Activated T-helper 17 cell treated with anti-CD3 and anti-CD28 coated beads, Interleukin-2, amount 50 U/mL, for 72 hours (primary cell): ENCODE measurements at places on chromosomes 12 and 14. TPM values are rescaled to one million over a fixed set of nuclear protein-coding genes. Genes with fewer than 3 reads are reported as not detected.

DNA sequence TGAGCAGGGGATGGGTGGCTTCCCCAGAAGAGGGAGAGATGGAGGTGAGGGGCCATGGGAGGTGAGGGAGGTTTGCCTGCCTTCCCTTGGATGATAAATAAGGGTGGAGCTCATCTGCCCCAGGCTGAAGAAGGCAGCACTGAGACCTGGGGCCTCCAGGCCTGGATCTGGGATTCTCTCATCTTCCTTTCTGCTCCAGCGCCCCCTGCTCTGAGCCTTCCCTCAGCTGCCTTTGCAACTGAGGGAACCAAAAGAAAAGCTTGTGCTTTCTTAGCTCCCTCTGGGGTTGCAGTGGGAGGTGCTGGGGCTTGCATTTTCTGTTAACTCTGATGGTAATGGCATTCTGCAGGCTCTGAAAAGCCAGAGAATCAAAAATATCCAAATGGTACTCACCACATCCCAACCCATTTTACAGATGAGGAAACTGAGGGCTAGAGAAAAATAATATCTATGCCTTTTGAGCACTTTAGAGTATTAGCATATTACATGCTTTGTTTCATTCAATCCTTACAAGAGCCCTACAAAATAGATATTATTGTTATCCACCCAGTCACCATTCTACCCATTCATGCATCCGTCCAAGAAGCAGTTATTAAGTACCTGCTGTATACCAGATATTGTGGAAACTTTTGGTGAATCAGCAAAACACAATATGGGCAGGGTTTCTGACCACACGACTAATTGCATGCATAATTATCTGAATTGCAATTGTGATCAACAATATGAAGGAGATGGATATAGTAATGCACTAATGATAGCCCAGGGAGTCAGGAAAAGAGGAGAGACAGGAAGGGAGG is 102.2 kb downstream of the WSCD2 start:
- no peak for ATAC-seq

DNA sequence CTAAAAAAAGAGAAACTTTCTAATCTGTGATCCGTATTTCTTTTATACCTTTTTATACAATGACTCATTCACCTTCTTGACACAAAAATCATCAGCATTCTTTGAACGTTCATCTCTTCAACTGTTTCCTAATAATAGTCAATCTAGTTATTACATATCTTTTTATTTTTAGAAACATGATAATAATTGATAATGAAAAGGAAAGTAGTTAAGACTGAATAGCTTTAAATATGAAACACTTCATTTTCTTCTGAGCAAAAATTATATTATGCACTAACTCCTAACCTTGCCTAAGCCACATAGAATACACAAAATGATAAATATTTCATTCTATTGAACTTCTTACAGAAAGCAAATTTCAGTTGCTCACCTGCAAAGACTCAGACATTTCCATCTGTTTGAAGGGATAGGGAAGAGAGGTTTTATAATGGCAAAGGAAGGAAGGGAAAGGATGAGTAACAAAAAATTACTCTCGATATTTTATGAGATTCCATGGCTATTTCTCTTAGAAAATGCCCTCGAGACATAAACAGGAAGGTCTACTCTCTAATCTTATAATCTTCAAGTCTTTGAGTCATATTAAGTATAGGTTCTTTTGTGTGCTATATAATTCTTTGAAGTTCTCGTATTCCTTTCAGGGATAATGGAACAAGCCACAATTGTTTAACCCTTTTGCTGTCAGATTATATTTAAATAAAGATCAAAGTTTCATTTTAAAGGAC is 7.5 kb upstream of the KLHL42 start:
- ATAC-seq: no peak

DNA sequence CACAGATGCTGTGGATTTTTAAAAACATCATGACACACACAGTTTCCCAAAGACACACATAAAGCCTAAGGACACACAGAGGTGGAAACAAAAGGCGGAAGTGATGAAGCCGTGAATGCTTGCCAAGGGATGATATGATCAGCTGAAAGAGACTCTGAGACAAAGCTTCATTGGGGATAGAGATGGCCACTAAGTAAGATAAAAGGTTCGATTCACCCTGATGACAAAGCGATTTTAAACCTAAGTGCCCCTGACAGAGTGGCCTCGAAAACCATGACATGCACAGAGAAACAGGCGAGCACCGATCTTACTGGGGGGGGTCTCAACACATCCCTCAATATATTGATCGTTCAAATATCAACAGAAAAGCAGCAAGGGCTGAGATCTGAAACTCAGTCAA is 20.3 kb upstream of the EIF5 start:
- no peak for ATAC-seq

GRCh38 chr12:98532687-98533304 is 17.4 kb downstream of the TMPO start:
- peak; percentile 35 for ATAC-seq

DNA sequence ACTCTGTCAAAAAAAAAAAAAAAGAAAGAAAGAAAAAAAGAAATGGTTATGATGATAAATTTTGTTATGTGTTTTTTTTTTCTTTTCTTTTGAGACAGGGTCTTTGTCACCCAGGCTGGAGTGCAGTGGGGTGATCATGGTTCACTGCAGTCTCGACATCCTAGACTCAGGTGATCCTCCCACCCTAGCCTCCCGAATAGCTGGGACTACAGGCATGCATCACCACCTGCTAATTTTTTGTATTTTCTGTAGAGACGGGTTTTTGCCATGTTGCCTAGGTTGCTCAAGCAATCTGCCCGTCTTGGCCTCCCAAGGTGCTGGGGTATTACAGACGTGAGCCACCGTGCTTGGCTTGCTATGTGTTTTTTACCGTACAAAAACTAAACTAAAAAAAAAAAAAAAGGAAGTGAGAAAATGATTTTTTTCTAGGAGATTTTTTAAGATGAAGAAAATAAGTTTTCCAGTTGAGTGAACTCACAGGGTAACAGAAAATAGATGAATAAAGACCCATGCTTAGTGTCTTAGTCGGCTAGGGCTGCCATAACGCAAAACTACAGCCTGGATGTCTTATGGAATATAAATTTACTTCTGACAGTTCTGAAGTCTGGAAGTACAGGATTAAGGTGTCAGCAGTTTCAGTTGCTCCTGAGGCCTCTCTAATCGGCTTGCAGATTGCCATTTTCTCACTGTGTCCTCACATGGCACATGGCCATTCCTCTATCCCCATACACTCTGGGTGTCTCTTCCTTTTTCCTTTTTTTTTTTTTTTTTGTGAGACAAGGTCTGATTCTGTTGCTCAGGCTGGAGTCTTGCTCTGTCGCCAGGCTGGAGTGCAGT is 13.2 kb upstream of the APOF start:
- ATAC-seq: no peak

- no peak for ATAC-seq
These were observed 309.7 kb downstream of the TMEM132D start for GRCh38 chr12:129594098-129594497.

DNA sequence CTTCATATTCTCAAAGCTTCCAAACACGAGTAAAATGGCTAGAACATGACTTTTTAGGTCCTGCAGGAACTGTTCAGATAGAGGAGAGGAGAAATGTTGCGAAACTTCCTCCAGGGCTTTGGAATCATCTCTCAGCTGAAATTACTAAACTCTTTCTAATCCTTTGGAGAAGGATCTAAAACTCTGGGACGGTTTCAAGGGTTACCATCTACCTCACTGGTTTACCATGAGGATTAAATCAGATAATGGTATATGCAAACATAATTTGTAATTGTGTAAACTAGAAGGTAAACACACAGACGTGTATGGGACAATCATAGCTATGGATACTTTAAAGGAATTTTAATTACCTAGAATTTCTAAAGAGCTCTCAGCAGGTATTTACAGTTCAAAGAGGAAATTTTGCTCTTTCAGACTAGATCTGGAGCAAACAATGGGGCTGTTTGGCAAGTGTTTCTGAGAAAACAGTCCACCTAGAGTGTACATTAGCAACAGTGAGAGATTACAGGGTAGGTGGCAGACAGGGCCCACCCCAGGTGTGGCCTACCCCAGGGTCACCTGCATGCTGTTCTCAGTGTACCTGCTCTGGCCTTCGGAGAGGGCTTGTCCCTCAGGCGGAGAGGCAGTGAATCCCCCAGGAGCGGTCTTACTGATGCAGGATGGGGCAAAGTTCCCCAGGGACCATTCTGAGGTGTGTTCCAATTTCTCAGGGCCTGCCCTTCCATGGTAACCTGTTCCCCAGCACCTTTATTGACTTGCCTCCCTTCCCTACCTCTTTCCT is 124.7 kb upstream of the MAX start:
- no peak for ATAC-seq

DNA sequence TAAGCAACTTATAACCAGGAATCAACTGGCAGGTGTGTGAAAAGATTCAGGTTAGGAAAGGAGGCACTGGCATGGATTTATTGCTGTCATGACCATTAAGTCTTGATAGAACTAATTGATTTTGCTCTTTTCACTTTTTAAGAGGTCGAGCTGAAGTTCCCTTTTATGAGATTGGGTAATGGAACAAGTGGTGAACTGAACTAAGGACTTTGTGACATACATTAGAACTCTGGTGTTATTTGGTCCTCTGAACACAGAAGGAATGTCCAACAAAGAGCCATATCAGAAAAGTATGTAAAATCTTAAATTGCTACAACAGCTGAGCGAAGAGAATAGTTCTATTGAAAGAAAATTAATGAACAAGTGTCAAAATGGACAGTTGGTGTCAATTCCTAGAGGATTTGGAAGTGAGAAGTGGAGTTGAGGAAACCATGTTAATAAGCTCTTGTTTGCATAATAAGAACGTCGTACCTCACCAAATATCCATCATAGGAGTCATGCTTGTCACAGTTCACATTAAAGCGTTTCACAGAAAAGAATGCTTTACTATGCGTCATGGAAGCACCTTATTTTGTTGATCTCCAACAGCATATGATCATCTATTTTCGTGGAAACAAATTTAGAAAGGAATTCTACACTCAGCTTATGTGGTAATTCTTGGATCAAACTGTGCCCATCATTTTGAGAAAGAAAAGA is 8.4 kb upstream of the MYF6 start:
- no peak for ATAC-seq

- ATAC-seq: no peak
These were observed 43.4 kb upstream of the LIMA1 start for GRCh38 chr12:50326590-50327284.

DNA sequence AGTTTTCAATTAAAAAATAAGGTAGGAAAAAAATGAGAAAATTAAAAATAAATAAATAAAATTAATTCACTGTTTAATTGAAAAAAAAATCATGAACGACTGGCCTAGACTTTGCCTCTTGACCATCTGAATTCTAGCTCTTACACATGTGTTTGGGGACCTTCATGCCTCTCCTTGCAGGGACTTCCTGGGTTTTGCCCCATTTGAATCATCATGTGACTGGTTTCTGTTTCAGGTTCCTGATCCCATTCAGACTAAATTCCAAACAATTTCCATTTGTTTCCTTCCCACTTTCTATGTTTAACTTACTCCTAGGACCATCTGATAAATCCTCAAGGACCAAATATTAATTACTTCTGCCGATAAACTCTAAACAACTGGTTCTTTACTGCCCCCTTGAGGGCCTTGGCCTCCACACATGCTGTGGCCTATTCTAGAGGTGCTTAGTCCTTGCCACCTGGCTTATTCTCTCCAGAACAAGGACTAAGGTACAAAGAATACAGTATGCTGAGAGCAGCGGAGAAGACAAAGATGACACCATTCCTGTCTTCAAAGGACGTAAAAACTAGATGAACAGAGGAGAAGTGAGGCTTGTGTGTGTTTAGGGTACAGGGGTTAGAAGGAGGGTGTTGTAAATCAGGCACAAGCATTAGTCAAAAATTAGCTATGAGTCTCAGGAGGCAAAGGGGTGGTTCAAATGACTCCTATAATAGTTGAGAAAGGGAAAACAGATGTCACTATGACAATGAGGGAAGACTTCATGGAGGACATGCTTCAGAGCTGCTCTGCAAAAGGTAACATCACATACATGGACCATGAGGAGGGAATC is 125.8 kb upstream of the AVPR1A start:
- no peak for ATAC-seq

- ATAC-seq: peak; percentile 79
These were observed 15.7 kb upstream of the FIGNL2 start for GRCh38 chr12:51863933-51864832.

DNA sequence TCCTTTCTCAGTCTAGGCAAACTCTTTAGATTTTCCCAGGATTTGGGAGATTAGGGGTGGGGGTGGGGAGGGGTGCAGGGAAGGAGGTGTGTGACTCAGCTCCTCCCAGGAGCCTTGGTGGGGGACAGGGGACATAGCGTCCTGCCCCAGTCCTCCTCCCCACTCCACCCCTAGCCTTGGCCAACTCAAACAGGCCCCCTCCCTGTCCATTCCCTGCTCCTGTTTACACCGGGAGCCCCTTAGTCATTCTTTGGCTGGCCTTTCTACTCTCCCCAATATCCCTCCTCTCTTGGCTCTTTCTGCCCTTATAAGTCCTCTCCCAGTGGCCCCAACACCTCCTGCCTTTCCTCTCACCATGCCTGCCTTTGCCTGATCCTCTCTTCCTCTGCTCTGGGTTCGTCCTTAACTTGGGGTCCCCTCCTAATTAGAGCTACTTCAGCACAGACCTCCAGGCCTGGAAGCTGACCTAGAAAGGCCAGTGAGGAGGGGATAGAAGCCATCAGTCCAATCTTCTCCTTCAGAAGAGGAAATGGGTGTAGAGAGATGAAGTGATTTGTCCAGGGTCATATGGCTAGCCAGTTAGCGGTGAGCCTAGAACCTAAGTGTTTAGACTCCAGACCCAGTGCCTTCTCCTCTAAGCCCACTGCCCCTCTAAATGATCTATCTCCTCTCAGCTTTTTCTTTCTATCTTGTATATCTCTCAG is 2.3 kb upstream of the ITGA5 start:
- no peak for ATAC-seq

DNA sequence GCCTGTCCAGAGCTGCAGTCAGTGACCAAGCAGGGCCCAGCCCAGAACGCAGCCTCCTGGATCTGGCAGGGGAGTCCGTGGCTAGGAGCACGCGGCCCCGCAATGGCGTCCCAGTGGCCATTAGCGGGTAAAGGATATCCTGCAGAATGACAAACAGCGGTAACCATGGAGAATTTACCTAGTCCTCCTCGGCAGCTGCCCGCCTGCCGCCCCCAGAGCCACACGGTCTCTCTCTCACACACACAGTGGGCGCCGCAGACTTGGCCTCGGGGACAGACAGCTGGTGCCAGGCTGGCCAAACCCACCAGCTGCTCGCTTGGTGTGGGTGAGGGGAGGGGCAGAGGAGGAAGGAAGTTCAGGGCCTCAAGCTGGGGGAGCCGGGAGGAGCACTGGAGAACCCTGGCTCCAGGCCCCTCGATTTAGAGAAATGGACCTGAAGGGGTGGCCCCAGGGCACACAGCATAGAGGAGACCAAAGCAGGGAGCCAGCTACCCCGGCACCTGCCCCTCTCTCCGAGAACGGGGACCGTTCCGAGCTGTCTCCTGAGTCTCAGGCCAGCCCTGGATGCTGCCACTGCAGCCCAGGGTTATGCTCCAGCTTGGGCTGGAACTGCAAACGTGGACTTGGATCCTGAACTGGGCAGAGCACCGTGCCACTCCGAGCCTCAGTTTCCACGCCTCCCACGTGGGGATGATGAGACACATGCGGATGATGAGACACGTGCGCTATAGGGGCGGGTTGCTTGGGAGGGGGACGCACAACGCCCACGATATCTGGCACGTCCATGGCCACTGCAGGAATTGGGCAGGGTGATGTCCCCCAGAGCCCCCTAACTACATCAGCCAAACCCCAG is 3.4 kb downstream of the CDK2AP1 start:
- no peak for ATAC-seq

The SLC2A3 gene
- 1,246 TPM for total RNA-seq

The KRT6C gene
- not detected for total RNA-seq

The DAO gene
- not detected for total RNA-seq

The TNFRSF1A gene
- total RNA-seq: 74.1 TPM

The LAG3 gene
- 45.6 TPM for total RNA-seq

The AICDA gene
- not detected for total RNA-seq

The PTPRO gene
- total RNA-seq: 2.3 TPM

The E2F7 gene
- total RNA-seq: 13.6 TPM
